Right lobe of liver (tissue), 6 donors: ENCODE measurements at places on chromosomes 7 and 10. TPM values are rescaled to one million over a fixed set of nuclear protein-coding genes. Genes with fewer than 3 reads are reported as not detected.

DNA sequence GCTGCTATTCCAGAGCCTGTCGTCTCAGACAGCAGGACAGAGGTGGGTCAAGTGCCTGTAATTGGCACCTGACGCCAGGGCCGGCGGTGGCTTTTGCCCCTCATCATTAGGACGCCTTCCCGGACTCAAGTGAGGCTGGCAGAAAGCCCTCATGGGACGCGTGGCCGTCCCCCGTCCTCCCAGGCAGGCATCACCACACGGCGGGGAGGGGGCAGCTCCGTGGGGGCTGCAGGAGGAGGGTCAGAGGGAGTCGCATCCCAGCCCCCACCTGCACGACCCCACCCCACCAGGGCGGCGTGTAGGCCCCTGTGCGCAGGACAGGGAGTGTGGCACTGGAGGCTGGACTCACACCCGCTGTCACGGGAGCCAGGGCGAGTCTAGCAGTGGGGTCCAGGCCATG is 16.3 kb downstream of the CFAP46 start:
- DNase-seq, result no peak

DNA sequence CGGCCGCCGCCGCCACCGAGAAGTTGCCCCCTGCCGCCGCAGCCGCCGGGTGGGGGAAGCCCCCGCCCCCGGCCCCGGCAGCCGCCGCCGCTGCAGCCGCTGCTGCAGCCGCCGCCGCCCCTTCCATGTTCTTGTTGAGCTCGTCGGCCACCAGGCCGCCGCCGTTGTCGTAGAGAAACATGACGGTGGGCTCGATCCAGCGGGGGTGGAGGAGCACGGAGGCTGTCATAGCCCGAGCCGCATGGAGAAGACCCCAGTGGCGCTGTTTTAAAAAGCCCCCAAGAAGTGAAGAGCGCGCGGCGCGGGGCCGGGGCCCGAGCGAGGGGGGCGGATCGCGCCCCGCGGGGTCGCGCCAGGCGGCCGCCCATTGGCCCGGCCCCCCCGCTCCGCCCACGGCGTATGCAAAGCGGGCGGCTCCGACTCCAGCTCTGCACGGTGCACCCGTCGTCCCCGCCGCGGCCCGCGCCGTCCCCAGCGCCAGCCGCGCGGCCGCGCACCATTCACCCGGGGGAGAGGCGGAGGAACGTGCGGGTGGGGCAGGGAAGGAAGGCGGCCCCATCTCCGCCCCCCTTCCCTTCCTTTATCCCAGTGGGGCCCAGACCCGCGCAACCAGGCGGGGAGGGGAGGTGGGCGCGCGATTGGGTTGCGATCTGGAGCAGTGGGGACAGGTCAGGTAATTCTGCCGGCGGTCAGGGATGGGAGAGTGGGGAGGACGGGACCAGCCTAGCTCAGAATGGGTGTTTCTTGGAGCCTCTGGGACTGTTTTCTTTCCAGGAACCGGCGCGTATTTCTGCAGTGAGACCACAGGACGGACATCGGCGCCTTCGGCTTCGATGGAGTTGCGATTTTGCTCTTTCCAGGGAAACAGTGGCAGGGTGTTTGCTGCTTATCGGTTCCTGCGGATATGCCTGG is at the start of gene HOXA13:
Gene HOXA13, minus strand, starts transcription at position 243 of the 912 bp plus-strand sequence. Its CDS starts 14 bp downstream, at position 229.
- no peak for DNase-seq

DNA sequence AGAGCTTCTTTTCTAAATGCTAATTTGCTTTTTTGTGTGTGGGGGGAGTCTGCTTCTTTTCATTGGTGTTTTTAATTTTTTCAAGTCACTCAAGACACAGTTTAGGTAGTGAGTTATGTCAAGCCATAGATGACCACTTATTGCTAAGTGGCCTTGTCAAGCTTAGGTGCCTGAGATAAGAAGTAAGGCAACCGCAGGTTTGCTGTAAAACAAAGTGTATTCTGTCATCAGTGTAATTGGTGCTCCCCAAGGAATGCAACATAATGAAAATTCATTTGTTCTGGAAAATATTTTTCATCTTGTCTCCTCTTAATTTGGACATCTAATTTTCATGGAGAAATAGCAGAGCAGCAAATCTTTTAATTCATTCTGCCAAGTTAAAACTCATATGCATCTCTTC is 249.6 kb downstream of the EXOC4 start:
- DNase-seq, result no peak

OR13A1 gene
- total RNA-seq, result not detected
